Activated CD8-positive, alpha-beta memory T cell treated with anti-CD3 and anti-CD28 coated beads for 1 hour (primary cell): ENCODE measurements at places on chromosomes 1 and 21.

- DNase-seq = no peak
Measured at GRCh38 chr1:226311376-226311775, 2.4 kb upstream of the LIN9 start.

DNA sequence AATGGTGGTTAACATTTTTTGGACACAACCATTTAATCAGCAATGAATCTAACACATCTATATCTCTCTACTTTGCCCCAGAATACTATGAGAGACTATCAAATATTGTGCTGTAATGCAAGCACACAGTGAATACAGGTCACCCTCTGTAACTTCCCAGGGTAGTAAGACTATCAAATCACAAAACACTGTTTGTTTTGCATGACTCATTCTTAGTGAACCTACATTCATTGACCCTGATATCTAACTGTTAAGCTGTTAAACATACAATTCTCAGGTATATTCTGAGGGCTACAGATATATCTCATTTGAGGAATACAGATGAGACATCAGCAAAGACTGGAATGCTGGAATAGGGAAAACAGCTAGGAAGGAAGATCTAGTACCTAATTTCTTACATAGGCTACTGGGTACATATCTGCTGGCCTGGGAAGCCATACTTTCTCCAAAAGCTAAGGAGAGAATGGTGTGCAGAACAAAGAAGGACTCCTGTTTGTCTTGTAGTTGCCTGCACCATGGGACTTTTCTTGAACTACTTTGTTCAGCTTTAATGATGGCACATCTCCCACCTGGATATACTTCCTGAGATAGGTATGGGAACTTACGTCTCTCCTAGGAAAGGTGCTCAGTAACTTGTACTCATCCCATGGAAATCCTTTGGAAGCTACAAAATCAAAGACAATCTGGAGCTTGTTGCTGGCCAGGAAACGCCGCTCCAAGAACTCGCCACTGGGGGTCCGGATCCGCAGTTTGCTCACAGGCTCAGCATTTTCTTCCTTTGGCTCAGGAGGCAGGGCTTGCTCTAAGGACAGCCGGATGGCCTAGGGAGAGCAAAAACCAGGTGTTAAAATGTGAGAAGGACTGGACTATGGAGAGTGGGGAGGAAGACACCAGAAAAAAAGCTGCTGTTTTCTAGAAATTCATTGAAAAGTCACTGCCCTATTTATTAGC, 51.9 kb upstream of the DMRTA2 start:
- DNase-seq = no peak

DNA sequence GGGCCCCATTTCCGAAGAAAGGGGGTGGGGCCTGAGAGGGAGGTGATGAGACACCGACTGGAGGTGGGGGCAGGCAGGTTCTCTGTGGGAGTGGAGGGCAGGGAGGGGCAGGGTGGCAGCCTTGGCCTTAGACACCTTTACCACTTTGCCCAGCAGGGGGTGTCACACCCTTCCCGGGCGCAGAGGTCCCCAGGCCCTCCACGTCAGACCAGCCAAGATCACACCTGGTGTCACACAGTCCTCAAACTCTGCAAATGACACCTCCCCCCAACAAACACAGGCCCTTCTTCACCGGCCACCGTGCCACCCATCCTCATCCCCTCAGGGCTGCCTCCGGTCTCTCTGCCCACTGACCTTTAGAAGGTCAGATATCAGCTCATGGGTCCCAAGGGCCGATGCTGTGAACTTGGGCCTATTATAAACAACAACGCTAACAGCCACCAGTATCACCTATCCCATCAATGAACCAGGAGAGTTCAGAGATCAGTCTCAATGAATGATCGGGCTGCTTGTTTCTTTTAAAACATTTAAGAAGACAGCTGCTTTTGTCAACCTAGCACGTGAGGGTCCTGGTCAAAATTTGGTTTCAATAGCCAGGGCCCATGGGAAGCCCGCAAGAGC, 103.9 kb downstream of the CASZ1 start:
- peak; percentile 60 for DNase-seq

- no peak for DNase-seq
Measured at GRCh38 chr1:108644984-108645383, 15.9 kb downstream of the HENMT1 start.

- DNase-seq = no peak
Measured at GRCh38 chr1:19258353-19258752, 6.7 kb downstream of the MRTO4 start.

DNA sequence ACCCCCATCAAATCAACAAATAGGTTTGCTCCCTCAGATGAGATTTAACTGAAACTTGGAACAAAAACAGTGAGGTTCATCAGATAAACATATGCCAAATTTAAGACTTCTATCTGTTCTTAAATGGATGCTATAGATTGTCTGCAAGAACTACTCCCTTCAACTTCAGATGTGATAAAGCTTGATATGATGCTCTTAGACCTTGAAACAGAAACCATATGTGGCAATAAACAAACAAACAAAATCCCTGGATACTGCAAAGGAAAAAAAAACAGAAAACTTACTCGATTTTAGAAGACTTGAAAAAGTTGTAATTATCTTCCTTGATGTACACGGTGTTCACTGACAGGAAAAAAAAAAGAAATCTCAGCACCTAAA, 286.1 kb upstream of the USP25 start:
- no peak for DNase-seq

DNA sequence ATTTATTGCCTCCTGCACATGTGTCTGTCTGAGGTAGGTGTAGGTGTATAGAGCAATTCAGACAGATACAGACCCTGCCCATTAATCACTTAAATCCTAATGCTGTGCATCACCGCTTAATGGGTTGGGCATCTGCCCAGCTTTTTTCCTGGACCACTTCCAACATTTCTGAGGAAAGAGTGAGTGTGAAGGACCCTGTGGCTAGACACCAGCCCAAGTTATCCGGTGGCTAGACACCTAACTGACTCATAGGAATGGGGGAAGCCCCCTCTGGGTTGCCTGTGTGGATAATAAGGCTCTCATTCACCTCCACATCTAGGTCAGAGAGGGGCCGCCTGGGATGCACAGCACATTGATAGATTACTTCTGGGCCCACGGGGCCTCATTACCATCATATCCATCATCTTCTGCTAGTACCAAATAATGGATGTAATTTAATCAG, 121.1 kb upstream of the RAVER2 start:
- DNase-seq = no peak

DNA sequence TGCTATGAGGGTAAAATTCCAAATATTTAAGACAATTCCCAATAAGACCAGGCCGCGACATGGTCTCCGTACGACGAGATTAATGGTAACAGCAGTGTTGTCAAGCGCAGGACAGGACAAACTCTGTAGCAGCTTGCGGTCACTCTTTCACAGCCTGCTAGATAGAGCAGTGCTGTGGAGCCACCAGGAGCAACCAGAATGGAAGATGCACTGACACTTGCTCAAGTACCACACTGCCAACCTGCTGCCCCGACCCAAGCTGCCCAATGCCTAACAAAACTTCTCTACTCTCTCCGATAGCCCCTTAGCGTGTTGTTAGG, 636 bp downstream of the WARS2 start:
- no peak for DNase-seq

GRCh38 chr1:157363660-157364140, 188.6 kb downstream of the FCRL5 start:
- no peak for DNase-seq

- no peak for DNase-seq
Measured at GRCh38 chr1:3101124-3101939, 32.3 kb downstream of the PRDM16 start.
